ENCODE measurements at places on chromosomes 11 and 22. TPM values are rescaled to one million over a fixed set of nuclear protein-coding genes. Genes with fewer than 3 reads are reported as not detected.

The TRIM49 gene
- not detected for total RNA-seq

DNA sequence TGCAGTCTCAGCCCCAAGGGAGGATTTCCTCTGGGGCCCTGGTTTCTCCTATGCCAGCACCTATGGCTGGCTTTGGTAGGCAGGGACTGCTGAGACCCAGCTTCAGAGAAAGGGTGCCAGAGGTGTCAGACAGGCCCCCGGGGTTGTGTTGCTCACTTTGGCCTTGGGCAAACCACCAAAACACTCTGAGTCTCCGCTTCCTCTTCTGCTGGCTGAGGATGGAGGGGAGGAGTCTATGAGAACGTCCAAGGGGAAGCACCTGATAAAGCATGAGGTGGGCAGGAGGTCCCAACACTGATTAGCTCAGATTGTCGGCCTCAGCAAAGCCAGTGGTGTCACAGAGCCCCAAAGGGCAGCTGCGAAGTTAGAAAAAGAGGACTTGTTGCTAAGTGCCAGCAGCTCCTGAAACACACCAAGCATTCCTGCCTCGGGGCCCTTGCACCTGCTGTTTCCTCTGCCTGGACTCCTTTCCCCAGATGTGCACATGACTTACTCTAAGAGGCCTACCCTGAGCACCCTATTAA is 10.5 kb downstream of the SMTNL1 start:
- no peak for DNase-seq

The THYN1 gene
- total RNA-seq: 35.8 TPM

GRCh38 chr11:73152086-73152853 is 10.2 kb upstream of the FCHSD2 start:
- DNase-seq: no peak
